Activated CD4-positive, alpha-beta memory T cell treated with anti-CD3 and anti-CD28 coated beads, Interleukin-2, amount 10 ng/mL, durations not matched to agents 7 days and 5 days (primary cell): ENCODE measurements at places on chromosomes 4 and X. TPM values are rescaled to one million over a fixed set of nuclear protein-coding genes. Genes with fewer than 3 reads are reported as not detected.

GRCh38 chr4:82429728-82430192, 502 bp downstream of the HNRNPDL start:
- peak; percentile 81 for DNase-seq

DNA sequence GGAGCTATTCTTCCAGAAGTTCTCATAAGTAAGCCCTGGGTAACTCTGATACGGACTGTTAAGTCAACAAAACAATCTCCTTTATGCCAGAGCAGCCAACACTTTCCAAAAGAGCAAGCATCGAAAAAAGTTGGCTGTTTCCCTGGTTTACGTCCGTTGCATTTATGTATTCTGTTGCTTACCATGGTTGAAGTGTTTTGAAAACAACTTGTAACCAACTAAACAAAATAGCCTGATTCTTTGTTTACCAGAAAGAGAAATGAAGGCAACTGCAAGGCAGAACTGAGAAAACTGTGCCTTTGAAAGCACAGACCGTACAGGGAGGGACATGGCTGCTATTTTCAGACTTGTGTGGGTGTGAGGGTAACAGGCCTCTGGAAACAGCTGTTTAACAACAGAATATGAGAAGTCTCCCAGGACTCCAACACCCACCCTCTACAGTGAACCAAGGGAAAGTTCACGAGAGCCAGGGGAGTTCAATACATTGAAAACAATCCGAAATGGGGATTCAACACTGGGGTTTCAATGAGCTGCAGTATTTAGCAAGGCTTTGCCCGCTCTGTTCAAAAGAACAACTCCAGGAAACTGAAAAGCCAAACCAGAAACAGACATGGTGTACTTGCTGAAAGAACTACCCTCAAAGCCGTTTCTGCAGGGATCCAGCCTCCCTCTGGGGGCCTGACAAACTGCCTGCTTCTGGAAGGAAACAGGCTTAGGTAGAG, 95.8 kb upstream of the EGFL6 start:
- no peak for DNase-seq

- no peak for DNase-seq
These were observed 282.1 kb upstream of the GIMD1 start for GRCh38 chr4:106650701-106651100.

DNA sequence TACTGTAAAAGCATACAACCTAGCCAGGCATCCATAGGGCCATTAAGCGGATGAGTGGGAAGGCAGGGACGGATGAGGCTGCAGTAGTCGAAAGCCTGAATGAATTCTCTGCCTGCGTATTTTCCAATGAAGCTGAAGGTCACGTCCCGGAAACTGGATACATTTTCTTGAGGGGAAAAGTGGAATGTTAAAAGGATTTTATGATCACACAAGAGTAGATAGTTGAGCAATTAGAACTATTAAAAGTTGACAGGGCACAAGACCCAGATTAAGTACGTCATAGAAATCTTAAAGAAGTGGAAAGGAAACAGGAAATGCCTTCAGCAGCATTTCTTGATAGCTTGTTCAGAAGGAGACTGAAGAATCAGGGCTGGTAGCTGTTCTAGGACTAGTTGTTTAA, 98.3 kb upstream of the CXXC4 start:
- no peak for DNase-seq

DNA sequence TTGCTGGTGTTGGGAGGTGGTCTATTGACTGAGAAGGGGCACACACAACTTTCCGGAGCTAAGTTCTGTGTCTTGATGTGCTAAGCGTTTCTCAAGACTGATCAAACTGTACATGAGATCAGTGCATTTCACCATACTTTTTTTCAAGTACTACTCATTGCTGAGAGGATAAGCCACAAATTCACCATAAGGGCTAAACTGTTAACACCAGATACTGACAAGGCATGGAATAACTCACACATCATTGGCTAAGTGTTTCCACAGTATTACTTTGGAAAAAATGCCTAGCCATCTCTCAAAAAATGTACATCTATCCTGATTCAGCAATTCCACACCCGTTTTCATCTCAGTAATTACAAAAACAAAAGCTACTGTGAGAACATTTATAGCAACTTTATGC, 13.0 kb downstream of the RBMX start:
- no peak for DNase-seq

DNA sequence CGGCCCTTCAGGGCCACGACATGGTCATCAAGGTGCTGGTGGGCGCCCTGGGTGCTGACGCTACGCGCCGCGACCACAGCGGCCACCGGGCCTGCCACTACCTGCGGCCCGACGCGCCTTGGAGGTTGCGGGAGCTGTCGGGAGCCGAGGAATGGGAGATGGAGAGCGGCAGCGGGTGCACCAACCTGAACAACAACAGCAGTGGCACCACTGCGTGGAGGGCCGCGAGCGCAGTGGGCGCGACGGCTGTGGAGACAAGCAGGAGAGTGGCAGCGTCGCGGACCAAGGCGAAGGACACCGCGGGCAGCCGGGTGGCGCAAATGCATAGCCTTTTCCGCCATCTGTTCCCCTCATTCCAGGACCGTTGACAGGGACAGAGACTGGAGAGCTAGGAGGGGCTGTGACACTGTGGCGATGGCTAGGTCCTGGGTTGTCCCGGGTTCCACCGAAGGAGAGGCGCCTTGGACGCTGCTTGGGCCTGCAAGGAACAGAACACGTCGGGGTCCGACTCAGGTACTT, 919 bp downstream of the SOWAHD start:
- DNase-seq: no peak

DNA sequence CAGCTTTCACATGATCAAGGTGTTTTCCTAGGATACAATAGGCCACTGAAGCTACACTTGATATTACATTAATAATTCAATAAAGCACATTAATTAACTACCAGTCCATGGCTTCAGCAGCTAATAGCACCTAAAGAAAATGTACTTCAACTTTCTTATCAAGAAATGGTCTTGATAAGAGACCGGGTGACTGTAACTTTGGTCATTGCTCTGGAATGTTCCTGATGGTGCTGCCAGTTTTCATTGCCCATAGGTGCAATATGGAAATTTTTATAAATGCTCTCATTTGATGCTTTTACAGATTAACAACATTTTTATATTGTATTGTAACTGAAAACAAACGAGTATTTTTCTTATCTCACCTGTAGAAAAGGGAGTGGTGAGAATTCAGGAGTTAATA, 165.4 kb downstream of the SHROOM3 start:
- no peak for DNase-seq

- DNase-seq: no peak
These were observed 298.4 kb downstream of the ARHGAP24 start for GRCh38 chr4:85773372-85773771.

GRCh38 chr4:106303548-106304281, 12.3 kb downstream of the TBCK start:
- DNase-seq: no peak

DNA sequence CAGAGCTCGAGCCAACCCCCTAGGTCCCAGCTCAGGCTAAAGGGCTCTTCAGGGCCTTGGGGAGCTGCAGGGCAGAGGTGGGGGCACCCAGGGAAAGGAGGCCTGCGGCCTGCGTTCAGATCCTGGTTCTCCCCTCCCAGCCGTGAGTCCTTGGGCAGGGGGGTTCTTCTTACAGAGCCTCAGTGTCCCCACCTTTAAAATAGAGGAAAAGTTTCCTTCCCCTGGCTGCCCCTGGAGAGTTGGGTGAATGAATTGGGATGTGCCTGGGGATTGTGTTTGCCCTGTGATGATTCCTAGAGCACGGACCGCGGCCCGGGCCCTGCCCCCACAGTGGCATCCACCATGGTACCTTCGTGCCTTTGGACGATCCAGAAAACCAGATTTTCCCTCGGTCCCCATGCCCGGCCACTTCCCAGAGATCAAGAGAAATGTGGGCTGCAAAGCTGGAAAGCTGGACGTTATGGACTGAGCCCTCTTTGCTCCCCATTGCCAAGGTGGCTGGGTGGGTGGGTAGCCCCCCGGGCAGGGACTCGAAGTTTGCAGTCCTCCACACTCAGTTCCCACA, 11.4 kb downstream of the HTRA3 start:
- no peak for DNase-seq

- no peak for DNase-seq
These were observed 10.8 kb downstream of the ADRA2C start for GRCh38 chr4:3777033-3777390.

DNA sequence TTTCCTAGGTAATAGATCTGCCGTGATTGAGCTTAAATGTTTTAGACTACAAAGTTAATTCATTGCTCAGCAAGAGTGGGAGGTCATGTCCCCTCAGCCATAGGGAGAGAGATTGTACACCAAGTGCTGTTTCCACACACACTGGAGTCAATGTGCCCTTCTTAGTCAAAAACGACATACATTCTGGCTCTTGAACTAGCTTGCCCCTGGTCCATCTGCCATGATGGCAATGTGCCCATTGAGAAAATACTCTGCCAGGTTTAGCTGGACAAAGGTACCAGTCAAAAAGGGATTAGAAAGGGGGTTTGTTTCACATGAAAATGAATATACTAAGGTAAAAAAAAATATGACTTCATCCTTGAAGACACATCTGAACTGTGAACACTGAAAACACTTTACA, 377.1 kb upstream of the ADGRL3 start:
- no peak for DNase-seq

GRCh38 chr4:10040049-10040892, 19.0 kb upstream of the SLC2A9 start:
- no peak for DNase-seq

- DNase-seq: no peak
These were observed 18.4 kb upstream of the ANAPC4 start for GRCh38 chr4:25358515-25359275.

The BEND4 gene
- total RNA-seq: 0.10 TPM

The TMPRSS11A gene
- not detected for total RNA-seq

The RASSF6 gene
- total RNA-seq: 0.05 TPM

The CRLF2 gene
- total RNA-seq: 5.9 TPM
